ENCODE measurements at places on chromosomes 6 and 20.

DNA sequence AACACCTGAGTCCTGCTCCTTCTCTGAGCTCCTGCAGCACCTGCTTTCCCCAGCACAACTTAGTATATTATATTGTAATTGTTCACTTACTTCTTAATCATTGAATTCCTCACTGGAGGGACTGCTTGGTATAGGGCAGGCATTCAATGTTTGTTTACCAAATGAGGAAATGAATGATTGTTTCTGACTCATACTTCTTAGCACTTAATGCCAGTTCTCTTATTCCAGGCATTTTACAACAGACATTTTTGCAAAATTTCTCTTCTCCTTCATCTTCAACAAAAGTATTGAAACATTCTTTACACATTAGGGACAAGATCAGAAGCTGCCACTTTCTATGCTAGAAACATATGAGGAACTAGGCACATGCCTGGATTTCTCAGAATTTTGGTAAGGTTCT lies 119.4 kb downstream of the TBX18 start:
- peak; percentile 57 for DNase-seq

DNA sequence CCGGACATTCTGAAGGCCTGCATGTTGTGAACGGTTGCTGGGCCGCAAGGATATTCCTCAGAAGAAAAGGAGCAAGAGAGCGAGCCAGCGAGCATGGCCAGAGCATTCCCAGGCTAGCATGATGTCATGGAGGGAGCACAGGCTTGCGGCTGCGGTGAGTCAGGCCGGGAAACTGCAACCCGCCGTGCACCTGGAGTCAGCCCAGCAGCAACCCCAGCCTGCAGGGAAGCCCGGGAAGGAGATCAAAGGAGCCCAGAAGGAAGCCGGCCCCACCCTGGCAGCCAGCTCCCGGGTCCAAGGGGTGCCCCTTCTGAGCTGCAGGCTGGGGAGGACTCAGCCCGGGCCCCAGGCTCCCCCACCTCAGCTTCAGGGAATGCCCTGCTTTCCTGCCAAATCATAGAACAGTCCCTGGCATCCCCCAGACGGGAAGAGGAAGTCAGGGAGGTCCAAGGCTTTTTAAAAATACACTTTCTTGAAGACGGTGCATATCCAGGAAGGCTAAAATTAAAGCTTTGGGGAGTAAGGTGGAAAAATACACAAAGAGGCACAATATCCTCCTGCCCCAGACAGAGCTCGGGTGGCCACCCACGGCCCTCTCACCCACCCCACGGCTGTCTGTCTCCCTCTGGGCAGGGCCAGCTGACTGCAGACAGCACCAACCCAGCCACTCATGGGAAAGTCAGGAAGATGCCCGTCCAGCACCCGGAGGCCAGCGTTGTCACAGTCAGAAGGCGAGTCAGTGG lies 53.7 kb downstream of the BMP7 start:
- peak; percentile 68 for DNase-seq

DNA sequence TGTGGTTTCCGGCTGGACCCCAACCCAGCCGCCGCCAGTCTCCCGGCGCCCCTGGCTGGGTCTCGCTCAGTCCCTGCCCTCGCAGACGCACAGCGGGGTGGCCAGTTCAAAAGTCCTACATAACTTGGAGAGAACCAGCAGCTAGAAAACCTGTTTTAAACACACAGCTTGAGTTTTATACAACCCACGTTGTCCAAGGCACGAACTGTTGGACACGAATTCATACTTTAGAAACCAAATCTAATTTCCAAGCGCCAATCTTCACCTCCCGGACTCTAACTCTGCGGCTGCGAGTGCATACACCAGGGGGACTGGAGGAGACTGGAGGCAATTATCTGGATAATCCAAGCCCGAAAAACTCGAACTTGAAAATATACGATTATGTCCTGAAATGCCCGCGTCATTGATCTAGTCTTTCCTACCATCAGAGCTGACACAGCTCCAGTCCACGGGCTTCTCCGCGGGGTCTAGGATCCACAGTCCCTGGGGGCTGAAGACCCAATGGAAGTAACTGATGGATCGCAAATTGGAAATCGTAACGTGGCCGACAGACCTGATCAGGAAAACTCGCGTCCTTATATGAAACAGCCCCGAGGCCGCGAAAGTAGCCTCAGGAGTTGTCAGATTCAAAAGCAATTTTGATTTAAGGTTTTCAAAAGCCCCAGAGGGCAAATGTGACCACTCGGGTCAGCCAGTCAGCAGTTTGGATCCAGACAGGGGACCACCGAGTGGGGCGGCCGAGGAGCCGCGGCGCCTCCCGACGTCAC lies 843 bp upstream of the HEY2 start:
- DNase-seq: no peak

GRCh38 chr20:4009309-4009708 lies 6.0 kb downstream of the RNF24 start:
- no peak for DNase-seq

DNA sequence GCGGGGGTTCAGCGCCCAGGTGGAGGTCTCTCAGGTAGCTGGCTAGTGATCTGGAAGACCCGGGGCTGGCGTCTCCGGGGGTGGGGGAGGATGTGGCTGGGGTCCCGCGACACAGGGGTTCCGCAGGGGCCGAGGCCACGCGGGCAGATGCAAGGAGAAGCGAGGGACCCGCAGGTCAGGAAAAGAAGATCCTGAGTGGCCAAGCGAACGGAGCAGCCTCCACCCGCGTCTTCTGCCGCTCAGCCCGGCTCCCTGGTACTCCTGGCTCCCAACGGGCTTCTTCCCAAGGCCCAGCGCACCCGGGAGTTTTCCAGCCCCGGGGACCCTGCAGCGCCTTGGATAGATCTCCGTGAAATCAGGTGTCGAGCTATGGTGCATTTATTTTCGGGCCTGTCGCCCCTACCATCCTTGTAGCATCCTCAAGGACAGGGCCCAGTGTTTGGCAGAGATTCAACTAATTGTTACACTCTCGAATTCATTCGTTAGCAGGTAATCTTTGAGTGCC lies 682 bp upstream of the CHD6 start:
- DNase-seq: no peak

- DNase-seq: no peak
These were observed 804 bp downstream of the C6orf141 start for GRCh38 chr6:49551078-49551865.

Measured in foreskin fibroblast (primary cell).